ENCODE measurements at places on chromosomes 1 and 21.

DNA sequence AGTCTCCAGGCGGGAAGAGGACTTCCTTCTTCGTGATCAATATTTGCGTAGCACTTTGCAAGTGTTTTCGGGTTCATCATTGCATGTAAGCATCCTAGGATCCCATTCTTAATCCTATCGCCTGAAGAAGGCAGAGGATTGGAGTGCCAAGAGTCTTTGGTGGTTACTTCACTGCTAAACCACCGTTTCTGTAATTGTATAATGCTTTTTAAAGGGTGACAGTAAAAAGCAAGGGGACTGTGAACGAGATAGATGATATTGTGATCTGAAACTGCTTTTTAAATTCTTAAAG is 345 bp upstream of the ALDH9A1 start:
- DNase-seq, result no peak

DNA sequence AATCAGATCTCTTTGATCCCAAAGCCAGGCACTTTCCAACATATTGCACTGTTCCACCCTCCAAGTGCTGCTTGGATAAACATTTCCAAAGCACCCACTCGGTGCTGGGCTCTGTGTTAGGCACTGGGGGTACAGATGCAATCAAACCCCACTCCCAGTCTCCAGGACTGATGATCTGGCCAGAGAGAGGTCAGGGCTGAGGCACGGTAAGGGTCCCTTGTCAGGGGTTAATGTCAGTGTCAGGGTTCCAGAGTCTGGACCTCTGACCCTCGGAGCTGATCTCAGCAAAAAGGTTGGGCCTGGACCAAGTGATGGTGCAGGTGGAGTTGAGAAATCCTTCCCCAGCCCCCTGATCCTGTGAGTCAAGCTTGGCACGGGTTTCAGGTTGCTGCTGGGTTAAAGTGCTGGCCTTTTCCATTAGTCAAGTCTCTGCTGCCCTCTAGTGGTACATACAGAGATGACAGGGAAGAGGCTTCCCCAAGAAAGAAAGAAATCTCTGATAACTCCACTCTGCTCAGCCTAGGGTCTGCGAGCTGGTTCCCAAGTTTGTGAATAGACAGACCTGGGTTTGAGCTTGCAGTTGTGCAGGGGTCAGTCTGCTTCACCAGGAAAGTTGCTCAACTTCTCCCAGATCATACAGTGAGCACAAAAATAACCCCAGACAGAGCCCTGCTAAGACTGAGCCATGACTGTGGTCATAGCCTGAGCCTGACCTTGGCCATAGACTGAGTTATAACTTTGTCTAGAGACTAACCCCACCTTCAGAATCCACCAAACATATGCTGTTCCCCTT is 74.6 kb downstream of the DMRTA2 start:
- no peak for DNase-seq

DNA sequence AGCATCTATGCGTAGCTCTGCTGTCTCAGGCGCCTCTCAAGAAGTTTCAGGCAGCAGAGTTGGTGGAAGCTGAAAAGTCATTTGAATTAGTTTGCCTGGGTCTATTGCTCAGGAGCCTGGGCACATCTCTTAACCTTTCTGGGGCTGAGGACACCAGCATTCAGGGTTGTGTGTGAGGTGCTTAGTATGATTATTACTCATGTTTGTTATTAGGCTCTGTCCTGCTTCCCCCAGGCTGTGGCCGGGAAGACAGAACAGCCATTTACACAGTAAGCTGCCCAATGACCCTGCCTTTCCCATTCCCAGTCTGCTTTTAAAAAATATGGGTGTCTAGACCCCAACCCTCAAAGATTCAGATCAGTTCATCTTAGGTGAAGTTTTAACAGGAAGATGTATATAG is 53.9 kb upstream of the CACNA1E start:
- no peak for DNase-seq

DNA sequence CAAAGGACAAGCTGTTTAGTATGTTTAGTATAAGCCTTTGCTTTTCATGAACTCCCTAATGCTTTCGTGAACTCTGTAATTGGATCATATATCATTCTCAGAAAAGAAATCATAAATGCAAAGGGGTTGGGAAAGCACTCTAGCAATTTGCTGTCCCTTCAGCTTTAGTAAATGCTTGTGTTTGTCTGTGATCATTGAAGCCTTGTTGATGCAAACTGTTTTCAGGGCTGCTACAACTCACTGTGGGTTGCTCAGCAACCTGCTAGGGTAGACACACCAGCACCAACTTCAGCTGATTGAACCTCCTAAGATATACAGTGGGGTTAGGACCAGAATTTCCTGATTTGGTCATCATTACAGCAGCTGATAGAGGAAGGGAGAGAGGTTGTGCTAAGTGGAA is 95.0 kb downstream of the SGIP1 start:
- DNase-seq, result no peak

- DNase-seq, result no peak
Measured at GRCh38 chr1:41809692-41810091, 109.0 kb downstream of the HIVEP3 start.

DNA sequence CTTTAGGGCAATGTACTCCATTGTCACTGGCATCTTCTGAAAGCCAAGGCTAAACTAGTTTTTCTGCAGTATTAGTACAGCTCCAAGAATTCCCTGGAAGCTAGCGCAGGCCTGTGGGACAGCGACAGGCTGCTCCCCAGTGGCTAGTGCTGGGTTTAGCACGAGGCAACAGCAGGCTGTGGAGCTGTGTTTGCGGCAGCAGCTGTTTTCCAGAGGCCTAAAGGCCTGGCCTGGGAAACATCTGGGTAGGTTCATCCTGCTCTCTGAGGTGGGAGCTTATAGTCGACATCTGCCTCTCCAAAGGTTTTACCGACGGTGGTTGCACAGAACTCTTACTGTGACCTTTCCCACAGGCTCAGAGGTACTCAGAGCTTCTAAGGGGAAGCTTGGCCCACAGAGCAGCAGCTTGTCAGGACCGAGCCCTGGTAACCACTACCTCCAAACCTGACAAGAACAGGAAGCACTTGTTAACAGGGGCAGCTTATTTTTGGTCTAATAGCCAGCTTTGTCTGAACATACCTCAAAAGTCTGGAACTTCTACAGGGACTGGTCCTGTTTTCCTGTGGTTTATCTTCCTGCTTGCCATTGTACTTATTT is 17.2 kb downstream of the CC2D1B start:
- DNase-seq, result no peak

GRCh38 chr1:213953806-213954205 is 34.0 kb upstream of the PROX1 start:
- no peak for DNase-seq

DNA sequence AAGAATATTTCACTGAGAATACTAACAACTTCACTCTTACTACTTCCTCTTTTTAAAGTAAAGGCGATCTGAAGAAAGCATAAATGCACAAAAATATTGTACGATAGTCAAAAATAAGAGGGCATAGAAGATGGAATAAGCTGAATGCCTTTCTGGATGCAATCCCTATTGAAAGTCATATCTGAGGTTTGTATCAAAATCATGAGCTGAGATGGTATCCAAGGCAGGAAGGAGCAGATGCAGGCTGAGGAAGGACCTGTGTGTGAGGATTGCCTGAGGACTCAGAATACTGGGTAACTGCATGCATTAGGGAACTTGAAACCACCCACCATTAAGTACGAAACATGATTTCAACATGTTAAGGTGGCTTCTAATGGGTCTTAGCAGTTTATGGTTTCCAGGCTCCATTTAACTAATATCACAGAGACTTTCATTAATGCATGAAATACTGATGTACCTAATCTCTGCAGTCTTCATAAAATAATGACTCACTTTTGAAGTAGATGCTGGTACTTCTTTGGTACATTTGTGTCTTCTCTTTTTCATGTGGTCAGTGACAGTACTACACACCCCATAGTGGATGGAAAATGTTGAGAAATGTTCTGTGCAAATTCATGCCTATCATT is 29.6 kb upstream of the RGS1 start:
- no peak for DNase-seq

GRCh38 chr1:70401974-70402373 is 9.1 kb upstream of the CTH start:
- DNase-seq, result no peak

DNA sequence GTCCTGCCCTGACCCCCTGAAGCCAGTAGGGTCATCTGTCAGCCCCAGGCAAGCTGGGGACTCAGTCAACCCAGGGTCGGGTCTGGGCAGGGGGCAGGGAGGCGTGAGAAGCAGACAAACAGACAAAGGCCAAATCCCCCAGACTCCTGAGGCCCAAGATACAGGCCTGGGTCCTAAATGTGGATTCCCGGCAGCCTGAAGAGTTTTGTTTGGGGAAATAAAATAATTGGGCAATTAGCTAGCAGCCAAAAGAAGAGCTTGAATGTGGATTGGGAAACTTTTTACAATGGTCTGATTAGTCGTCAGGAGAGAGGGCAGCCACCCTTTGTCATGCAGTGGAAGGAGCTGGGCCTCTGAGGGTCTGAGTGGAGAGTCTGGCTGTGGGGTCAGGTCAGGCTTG is 4.5 kb upstream of the LEFTY2 start:
- DNase-seq, result no peak

DNA sequence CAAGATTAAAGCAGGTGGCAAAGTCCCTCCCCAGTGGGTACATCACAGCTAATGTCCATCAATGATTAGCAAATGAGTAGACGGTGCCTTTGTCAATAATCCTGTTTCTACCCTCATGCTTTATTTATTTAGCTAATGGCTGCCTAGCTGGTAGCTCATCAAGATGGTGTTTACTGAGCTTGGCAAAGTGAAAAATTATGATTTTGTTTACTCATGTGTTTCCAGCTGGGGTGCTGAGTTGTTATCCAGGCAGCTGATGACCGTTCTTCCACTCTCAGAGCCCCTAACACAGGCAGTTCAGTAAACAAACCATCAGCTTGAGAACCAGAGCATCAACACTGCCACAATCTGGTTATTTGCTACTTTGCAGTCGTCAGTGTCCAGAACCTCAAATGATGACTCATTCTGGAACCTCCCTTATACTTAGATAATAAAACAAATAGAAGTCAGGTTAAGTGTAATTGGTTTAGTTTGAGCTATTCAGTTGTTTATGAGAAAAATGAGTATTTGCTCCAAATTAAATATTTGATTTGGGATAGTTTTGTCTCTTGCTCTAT is 163.9 kb downstream of the ST6GALNAC5 start:
- DNase-seq, result no peak

- DNase-seq, result peak; percentile 21
Measured at GRCh38 chr1:114979278-114979891, 50.2 kb upstream of the TSHB start.

GRCh38 chr1:234882898-234883297 is 245.7 kb downstream of the TOMM20 start:
- DNase-seq, result no peak

DNA sequence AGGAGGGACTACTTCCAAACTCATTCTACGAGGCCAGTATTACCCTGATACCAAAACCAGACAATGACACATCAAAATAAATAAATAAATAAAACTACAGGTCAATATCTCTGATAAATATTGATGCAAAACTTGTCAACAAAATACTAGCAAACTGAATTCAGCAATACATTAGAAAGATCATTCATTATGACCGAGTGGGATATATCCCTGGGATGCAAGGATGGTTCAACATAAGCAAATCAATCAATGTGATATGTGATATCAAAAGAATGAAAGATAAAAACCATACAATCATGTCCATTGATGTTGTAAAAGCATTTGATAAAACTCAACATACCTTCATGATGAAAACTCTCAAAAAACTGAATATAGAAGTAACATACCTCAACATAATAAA is 36.7 kb downstream of the NME7 start:
- no peak for DNase-seq

DNA sequence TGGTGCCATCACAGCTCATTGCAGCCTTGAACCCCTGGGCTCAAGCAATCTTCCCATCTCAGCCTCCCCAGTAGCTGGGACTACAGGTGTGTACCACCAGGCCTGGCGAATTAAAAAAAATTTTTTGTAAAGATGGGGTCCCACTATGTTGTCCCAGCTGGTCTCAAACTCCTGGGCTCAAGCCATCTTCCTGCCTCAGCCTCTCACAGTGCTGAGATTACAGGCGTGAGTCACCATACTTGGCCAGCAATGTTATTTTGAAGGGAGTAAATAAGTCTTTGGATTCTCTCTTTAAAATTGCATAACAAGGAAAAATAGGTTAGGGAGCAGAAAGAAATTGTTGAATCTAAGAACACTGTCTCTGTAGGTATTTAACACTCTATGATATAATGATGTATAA is 111.3 kb downstream of the RPS6KC1 start:
- DNase-seq, result no peak

- no peak for DNase-seq
Measured at GRCh38 chr1:224435318-224435763, 744 bp upstream of the WDR26 start.

DNA sequence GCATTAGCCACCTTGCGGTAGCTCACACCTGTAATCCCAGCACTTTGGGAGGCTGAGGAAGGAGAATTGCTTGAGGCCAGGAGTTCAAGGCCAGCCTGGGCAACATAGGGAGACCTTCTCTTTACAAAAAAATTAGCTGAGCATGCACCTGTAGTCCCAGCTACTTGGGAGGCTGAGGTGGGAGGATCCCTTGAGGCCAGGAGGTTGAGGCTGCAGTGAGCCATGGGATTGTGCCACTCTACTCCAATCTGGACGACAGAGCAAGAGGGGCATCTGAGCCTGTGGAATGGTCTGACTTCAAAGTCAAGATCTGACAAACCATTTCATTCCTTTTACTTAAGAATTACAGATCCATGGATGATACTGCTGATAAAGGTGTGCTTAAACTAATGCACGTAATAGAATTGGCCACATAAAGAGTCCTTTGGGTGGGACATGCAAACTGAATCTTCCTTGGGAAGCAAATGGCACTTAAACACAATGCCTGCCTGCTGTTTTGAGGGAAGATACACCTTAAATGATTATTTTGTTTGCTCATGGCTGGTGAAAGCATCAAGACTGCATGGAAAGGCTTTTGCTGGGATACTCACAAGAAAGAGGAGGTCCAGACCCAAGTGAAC is 2.5 kb upstream of the TMEM201 start:
- no peak for DNase-seq

GRCh38 chr21:35337573-35337972 is 288.5 kb upstream of the RUNX1 start:
- no peak for DNase-seq

- no peak for DNase-seq
Measured at GRCh38 chr1:96579636-96580035, 141.9 kb upstream of the PTBP2 start.

GRCh38 chr1:53195246-53196016 is 1.2 kb upstream of the CPT2 start:
- no peak for DNase-seq

DNA sequence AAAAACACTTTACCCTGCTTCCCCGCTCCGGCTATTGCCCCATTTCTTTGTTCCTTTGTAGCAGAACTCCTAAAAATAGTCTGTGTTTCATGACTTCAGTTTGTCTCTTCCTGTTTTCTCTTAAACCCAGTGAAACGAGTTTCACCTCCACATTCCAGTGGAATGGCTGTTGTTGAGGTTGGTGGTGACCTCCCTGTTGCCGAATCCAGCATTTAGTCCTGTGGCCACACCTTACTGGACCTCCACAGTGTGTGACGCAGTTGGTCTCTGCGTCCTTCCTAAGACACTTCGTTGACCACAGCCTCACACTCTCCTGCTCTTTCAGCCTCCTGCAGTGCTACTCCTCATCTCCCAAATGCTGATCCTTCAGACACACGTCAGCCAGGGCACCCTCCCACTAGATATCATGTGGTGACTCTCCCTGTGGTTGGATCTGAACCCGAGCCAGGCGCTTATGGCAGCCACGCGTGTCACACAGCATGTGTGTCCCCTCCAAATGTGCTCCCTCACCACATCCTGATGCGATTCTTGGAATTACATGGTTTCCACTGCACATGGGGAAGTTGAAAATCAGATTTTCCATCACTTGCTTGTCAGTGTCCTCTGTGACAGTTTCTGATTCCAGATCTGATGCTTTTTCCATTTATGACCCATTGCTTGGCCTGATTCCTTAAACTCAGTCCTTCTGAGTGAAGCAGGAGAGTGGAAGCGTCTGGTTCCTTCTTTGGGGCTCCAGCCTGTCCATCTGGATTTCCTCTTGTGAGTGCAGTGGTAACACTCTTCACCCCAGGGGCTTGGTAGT is 99.1 kb upstream of the ARTN start:
- no peak for DNase-seq

Data from activated naive CD4-positive, alpha-beta T cell (primary cell).